ENCODE measurements at places on chromosomes 11 and 22.

GRCh38 chr11:18100926-18101656 is 4.8 kb downstream of the SAAL1 start:
- no peak for DNase-seq

DNA sequence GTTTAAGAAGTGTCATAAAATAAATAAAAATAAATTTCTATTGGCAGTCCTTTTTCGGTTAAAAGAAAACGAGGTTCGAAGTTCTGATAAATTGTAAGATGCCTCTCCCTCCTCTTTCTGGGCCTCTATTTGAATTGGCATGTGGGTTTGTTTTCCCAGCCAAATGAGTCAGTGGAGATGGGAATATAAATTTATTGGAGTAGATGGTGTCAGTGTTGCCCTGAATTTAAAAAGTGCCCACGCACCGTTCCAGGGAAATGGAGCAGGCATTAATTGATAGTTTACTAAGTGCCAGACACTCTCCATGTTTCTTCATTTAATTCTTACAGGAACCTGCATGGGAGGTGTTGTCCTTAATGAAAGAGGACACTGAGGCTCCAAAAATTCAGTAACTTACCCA is 119.2 kb downstream of the FEZ1 start:
- no peak for DNase-seq

GRCh38 chr11:115642660-115643059 is 138.4 kb upstream of the CADM1 start:
- no peak for DNase-seq

- no peak for DNase-seq
These were observed 1.7 kb upstream of the MYEOV start for GRCh38 chr11:69292221-69292648.

DNA sequence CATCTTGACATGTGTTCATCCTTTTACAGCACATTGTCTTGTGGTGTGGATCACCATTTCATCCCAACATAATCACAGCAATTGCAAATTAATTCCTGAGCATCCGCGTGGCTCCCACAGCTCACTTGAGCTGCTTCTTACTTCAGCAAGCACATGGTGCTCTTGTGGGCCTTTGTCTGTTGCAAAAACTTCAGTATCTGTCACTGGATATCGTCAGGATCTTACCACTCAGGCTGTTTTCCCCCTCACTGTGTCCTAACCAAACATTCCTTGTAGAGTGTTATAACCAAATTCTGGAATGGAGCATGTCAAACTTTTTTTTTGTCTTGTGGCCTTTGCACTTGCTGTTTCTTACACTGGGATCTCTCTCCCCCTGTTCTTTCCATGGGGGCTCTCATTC is 683.1 kb upstream of the ARHGAP42 start:
- no peak for DNase-seq
